ENCODE measurements at places on chromosomes 7 and 10.
A peak's percentile ranks its signal among the peaks of the same experiment; 100 is the strongest.

DNA sequence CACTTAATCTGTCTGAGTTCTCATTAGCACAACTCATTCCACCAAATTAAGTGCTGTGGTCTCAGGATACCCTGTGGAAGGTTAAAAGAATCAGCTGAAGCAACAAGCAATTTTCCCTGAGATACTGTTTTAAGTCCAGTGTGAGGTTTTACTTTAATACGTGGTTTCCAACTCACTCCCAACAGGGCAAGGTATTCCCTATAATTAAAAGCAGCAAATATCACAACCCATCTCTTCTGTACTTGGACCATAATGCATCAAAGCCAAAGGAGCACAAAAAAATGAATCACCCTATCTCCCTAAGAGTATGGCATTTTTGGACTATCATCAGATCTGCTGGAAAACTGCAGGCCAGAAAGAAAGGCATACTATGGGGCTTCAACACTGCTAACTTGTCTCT is 4.9 kb downstream of the CADPS2 start:
- no peak for DNase-seq

GRCh38 chr7:24778543-24779282 is 21.4 kb upstream of the GSDME start:
- DNase-seq = no peak

- no peak for DNase-seq
Measured at GRCh38 chr10:21401196-21401595, 124.3 kb downstream of the SKIDA1 start.

GRCh38 chr10:128054163-128054970 is 71.9 kb downstream of the MKI67 start:
- no peak for DNase-seq

GRCh38 chr7:101924171-101924570 is 106.7 kb downstream of the CUX1 start:
- DNase-seq = no peak

- DNase-seq = no peak
Measured at GRCh38 chr10:121526801-121527221, 71.4 kb downstream of the FGFR2 start.

GRCh38 chr7:103075337-103075918 is 488 bp downstream of the ARMC10 start:
- DNase-seq = no peak

DNA sequence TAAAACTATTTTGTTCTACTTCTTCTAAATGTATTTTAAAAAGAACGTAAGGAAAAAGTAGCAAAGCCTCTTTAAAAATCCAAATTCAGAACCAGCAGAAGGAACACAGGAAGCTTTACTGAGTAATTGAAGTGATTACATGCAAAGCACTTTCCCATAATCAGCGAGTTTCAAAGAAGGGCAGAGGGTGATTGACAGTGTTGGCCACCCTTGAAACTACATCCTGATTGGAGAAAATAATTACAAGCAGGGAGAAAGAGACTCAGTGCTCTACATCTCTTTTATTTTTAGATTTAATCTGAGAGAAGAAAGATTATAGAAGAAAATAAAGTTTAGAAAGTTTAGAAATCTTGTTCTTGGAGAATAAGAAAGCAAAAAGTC is 20.3 kb upstream of the HGF start:
- no peak for DNase-seq

- DNase-seq = no peak
Measured at GRCh38 chr7:45211958-45212357, 54.4 kb downstream of the RAMP3 start.

DNA sequence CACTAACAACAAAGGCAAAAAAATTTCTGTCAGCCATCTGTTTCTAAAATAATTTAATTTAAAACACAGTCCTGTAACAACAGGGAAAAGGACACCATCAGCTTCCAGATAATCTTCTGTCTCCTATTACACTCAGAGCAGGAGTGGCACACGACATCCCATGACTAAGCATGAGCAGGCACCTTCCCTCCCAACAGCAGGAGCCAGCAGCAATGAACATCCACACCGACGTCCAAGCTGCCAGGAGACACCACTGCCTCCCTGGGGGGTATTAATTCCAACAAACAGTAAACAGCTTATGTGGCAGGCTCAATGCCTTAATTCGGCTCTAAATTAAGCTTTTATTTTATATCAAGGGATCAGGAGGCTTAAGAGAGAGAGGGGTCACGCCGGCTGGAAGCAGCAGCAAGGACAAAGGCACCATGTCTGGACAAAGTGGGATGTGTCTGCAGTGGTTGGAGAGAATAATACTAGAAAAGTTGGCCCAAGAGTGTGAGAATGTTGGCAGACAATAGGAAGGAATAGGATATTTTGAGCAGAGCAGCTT is 45.7 kb downstream of the KIAA1549 start:
- DNase-seq = peak; percentile 27

DNA sequence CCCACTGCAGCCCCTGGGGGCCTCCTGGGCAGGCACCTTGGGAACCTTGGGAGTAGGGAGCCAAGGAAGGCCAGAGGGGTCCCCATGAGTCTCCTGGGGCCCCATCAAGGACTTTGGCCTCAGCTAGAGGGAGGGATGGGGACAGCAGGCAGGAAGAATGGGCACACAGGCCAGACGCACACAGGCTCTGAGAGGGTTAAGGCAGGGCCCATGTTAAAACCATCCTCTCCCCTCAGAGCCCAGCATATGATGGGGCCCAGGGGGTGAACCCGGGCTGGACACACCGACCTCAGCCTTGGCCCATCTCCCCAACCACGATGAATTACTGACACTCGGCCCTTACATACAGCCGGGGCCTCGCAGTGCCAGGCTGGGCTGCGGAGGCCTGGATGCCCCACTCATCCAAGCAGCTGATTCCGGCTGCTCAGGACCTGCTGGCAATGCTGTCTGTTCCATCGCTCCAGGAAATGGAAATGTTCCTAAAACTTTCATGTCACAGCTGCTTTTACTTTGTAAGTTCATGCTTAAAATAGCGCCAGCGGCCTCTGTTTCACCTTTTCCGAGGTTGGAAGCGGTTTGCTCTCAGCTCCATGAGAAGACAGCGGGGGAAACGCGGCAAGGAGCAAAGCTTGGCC is 17.3 kb upstream of the INPP5A start:
- DNase-seq = no peak

- DNase-seq = no peak
Measured at GRCh38 chr7:149422914-149423301, 38.0 kb downstream of the ZNF777 start.

GRCh38 chr7:83178066-83178465 is 15.4 kb upstream of the PCLO start:
- no peak for DNase-seq

- no peak for DNase-seq
Measured at GRCh38 chr10:52111101-52111891, 202.8 kb upstream of the DKK1 start.

GRCh38 chr10:129854796-129855705 is 109.0 kb downstream of the EBF3 start:
- no peak for DNase-seq

- no peak for DNase-seq
Measured at GRCh38 chr10:117734731-117735405, 192.3 kb downstream of the EMX2 start.

GRCh38 chr10:102419269-102420180 is 940 bp upstream of the PSD start:
- DNase-seq = no peak

GRCh38 chr7:24197852-24198251 is 86.1 kb upstream of the NPY start:
- DNase-seq = no peak

GRCh38 chr7:34837316-34837715 is 179.3 kb downstream of the NPSR1 start:
- DNase-seq = no peak

GRCh38 chr7:97847791-97848190 is 24.4 kb downstream of the ASNS start:
- DNase-seq = no peak

GRCh38 chr7:70884440-70884764 is 247.5 kb upstream of the GALNT17 start:
- no peak for DNase-seq

- DNase-seq = no peak
Measured at GRCh38 chr7:25953859-25954258, 198.1 kb upstream of the NFE2L3 start.

DNA sequence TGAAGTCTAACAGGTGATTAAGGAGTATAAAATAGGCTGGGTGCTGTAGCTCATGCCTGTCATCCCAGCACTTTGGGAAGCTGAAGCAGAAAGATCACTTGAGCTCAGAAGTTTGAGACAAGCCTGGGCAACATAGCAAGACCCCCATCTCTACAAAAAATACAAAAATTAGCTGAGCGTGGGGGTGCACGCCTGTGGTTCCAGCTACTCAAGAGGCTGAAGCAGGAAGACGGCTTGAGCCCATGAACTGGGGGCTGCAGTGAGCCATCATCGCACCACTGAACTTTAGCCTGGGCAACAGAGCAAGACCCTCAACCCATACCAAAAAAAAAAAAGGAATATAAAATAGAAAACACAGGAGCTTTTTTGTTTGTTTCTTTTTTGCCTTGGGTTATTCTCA is 47.4 kb downstream of the DCLRE1A start:
- DNase-seq = no peak

DNA sequence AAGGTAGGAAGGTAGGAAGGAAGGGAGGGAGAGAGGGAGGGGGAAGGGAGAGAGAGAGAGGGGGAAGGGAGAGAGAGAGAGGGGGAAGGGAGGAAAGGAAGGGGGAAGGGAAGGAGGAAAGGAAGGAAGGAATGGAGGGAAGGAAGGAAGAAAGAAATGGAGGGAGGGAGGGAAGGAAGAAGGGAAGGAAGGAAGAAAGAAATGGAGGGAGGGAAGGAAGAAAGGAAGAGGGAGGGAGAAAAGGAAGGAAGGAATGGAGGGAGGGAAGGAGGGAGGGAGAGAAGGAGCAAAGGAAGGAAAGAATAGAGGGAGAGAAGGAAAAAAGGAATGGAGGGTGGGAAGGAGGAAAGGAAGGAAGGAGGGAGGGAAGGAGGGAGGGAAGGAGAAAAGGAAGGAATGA is 176.4 kb upstream of the PTER start:
- DNase-seq = no peak

DNA sequence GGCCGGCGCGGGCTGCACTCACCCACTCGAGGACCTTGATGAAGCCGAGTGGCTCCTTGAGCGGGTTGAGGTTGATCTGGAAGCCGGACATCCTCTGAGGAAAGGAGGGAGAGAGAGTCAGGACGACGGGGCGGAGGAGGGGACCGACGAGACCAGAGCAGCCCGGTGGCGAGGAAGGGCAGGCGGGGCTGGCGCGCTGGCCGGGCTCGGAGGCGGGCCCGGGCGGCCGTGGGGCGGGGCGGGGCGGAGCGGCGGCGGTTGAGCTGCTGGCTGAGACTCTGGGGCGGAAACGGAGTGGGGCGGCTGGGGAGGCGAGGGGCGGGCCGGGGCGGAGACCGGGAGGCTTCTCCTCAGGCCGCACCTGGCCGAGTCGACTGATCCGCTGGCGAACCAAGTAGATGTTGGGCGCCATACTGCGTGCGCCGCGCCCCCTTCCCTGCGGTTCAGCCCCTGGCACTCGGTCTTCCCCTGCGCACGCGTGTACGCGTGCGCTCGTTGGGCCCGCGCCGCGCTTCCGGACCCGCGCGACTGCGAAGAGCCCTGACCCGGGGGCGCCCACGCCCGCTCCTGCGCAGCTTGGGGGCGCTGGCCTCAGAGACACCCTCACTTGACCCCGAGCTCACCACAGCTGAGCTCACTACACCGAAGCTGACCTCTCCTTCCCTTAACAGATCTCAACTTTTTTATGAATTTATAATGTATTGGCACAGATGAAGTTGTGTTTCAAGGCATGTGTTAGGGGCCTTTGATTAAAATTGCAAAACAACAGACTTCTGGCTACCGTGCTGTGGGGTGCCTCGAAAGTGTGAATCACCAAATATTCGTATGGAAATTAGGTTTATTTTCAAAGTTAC is at the start of gene SYPL1:
TSS of gene SYPL1 (minus strand) at position 195 of the 854 bp plus-strand sequence. CDS start at position 91, 104 bp downstream.
- peak; percentile 64 for DNase-seq

DNA sequence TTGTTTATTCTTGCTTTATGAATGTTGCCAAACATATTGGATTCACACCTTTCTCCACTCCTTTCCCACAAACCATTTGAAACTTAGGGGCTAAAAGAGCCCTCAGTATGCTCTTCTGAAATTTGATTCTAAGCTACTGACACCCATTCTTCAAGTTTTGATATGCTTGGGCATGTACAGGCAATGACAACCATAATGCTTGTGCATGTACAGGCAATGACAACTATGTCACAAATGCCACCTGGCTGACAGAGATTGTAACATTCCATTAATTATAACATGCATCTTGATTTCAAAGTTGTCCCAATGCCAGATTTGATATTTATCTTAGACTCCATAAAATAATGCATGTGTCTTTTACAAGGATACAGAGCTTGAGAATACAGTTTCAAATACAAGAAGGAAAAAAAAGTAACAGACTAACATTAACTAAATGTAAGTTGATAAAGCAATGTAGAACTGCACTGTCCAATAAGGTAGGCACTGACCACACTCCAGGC is 17.5 kb upstream of the CDK1 start:
- DNase-seq = no peak

DNA sequence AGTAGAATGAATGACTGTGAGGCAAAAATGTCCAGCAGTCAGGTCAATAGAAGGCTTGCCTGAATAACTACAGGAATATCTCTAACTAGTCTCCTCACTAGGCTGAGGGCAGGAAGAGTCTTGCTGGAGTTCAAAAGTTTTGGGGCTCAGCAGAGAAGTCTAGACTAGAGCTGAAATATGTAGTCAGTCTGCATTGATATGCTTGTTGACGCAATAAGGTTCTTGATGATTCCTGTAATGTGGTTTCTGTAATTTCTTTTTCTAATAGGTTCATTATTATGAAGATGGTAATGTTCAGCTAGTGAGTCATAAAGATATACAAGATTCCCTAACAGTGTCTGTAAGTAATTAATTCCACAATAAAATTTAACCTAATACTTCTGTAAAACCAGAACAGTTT is 41.5 kb upstream of the ST7 start:
- DNase-seq = no peak

- no peak for DNase-seq
Measured at GRCh38 chr7:146096994-146097393, 19.6 kb upstream of the CNTNAP2 start.
